Dermis blood vessel endothelial cell (primary cell): ENCODE measurements at places on chromosomes 12 and 14.

DNA sequence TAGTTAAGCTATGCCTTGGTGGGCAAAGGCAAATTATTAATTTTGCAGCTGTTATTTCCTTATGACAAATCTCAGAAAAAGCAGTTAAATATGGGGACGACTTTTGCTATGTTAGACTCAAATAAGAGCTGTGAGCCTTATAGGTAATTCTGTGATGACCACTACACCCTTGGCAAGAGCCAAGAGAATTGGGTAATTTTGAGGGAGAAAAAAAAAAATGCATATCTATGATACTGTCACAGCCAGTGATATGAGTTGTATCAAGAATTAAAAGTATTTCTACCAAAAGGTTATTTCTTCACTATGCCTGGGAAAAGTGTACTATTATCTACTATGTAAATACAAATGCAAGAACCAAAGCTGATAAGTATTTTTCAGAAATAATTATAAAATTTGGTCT lies 43.9 kb downstream of the SCAF11 start:
- no peak for DNase-seq

DNA sequence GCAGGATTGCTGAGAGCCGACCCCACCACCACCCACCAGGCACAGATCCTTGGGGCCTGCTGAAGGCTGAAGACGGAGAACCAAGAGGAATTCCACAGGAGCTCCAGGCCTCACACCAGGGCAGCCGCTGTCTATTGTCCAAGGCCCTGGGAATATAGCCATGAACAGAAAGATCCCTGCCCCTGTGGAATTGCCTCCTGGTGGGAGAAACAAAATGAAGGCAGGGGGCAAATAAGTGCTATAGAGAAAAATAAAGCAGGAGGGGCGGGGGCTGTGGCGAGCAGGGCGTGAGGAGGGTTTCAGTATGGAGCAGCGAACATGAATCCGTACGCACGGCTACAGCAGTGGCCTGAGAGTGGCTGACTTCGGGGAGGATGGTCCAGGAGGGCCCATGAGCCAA lies 96.1 kb downstream of the EML1 start:
- DNase-seq: no peak

GRCh38 chr12:31751085-31751484 lies 22.3 kb upstream of the AMN1 start:
- no peak for DNase-seq

- DNase-seq: peak; percentile 47
These were observed 46.7 kb downstream of the TMCC3 start for GRCh38 chr12:94603434-94604365.

- DNase-seq: peak; percentile 79
These were observed 353 bp downstream of the BAG5 start for GRCh38 chr14:103562179-103562428.

DNA sequence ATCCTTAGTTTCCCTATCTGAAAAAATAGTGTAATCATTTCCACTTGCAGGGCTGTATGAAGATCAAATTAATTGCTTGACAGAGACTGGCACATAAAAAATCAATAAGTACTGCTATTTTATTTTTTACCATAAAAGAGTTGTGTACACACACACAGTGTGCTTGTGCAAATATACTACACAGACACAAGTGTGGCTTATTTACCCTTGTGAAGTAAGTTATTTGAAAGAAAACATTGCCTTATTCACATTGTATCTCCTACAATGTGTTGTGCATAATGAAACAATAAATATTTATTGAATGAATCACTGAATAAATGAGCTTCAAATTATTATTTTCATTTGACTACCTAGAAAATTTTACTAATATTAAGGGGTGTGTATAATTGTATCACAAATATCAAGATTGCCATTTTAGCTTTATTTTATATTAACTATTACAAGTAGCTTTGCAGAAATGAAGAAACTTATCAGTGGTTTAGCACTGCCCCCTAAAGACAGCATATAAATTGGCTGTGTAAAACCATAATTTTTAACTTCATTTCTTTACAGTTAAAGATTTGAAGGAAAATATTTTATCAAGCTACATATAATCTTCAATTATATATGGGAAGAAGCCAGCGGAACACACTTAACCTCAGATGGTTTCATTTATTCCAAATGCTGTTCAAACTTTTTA lies 11.3 kb downstream of the GARIN6 start:
- no peak for DNase-seq

GRCh38 chr14:101854366-101854765 lies 92.9 kb downstream of the PPP2R5C start:
- DNase-seq: peak; percentile 10

DNA sequence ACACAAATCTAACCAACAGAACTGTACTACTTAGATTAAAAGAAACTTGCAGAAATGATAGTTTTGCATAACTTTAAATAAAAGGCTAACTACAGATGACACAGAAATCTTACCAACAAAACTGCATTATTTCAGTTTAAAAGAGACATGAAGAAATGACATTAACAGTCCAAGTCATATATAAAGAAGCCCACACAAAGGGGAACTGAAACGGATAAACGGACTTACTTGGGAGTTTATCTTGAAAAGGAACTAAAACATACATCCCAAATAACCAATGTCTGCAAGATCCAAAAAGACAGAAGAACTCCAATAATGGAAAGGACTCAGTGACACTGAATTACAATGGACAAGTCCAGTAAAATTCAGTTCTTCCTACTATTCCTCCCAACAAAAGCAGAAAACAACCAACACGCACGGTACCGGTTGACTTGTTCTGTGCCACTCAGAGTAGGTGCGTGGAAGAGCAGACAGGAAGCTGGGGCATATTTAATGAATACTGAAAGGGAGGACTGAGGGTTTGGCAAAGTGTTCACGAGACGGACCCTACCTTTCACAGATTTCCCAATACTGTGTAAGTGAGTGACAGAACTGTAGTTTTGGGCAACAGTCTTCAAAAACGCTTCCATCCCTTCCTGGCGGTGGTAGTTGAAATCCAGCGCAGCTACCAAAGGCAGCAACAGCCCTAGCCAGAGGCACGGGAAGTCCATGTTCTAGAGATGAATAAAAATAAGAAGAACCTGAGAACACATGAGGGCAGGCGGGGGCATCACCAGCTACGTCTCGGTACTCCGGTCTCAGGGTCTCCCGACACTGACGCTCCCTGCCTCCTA lies 627 bp downstream of the CPM start:
- peak; percentile 5 for DNase-seq

DNA sequence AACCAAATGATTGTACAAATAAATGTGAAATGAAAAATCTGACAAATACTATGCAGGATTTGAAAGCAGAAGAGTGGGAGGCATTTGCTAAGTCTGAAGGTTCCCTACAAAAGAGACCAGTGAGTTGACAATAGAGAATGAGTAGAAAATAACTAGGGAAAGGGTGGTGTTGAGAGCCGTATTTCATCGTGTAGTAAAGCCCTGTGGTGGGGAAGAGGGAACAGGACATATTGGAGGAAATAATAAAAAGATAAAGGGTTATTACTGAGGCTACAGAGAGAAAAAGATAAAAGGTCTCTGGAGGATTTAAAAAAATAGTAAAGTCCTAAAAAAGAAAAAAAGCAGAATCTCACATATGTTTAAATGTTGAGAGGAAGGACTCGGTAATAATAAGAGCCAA lies 268.8 kb downstream of the DUSP6 start:
- DNase-seq: no peak

GRCh38 chr12:13186302-13186701 lies 10.2 kb upstream of the EMP1 start:
- no peak for DNase-seq

DNA sequence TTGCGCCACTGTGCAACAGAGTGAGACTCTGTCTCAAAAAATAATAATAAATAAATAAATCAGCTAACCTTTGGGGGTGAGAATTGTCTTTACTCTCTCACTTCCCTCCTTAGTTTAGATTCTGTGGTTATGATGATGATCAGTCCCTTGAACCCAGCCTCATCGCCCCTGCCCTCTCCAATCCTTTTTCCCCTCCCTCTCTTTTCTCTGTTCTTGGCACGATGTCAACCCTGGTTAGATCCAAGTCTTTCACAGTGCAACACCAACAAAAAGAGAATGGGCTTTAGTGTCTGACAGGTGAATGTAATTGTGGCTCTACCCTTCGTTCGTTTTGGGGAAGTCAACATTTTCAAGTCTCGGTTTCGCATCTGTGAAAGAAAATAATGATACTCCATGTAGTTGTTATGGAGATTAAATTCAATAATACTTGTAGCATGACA lies 59.0 kb downstream of the NTN4 start:
- DNase-seq: no peak
